ENCODE measurements at places on chromosomes 7 and 10.

- DNase-seq: no peak
Observed at GRCh38 chr10:130026670-130027456, 62.8 kb upstream of the EBF3 start.

GRCh38 chr7:95088536-95089215, 181.3 kb downstream of the PPP1R9A start:
- DNase-seq: no peak

DNA sequence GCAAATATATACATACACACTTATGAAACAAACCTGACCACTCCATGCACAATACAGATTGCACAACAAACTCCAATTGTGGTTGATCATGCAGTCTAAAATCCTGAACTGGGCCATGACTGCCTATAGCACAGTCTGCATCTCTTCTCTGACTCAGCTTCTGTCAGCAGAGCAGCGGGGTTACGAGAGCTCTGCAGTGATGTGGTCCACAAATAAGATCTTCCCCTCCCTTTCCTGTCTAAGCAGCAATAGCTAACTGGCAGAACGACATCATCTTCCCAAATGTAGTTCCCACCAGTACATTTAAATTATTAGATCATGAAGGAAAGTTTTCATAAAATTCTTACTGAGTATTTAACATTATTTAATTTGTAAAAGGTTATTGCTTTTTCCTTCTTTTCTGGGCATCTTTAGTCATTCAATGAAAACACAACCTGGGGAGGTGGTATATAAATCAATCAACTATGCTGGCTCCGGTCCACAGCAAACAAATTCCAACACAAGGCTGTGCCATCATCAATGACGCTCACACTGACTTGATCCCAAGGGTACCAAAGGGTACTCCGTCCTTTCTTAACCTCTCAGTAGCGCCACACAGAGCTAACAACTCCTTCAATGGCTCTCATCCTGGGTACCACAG, 17.1 kb downstream of the ARHGAP21 start:
- peak; percentile 30 for DNase-seq

GRCh38 chr7:116236020-116236630, 25.8 kb downstream of the TES start:
- DNase-seq: peak; percentile 20
